ENCODE measurements at places on chromosomes 2 and 18. TPM values are rescaled to one million over a fixed set of nuclear protein-coding genes. Genes with fewer than 3 reads are reported as not detected.

- no peak for DNase-seq
Measured at GRCh38 chr2:128057334-128057733, 29.5 kb upstream of the SAP130 start.

DNA sequence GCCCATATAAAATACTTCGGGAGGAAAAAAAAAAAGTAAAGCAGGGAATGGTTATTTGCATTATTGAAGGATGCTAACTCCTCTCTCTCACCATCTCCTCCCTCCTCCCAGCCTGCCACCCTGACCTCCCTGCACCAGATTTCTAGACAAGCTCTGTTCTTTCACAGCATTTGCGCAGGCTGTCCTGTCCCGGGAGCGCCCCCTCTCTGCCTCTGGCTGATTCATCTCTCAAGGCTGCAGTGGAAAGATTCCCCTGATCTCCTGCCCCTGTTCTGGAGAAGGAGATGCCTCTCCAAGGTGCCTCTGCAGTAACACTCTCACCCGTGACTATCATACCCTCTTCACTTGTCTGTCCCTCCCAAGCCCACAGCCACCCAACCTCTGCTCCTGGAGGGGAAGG is 38.5 kb downstream of the COL4A4 start:
- no peak for DNase-seq

GRCh38 chr18:63368611-63369010 is 1.6 kb upstream of the KDSR start:
- DNase-seq = no peak

GRCh38 chr2:28187186-28187585 is 205.5 kb upstream of the FOSL2 start:
- DNase-seq = no peak

- no peak for DNase-seq
Measured at GRCh38 chr2:85409845-85410583, at the start of gene CAPG. Gene CAPG (minus strand): TSS chr2:85410366. CDS start chr2:85402145, 8,221 bp downstream.

Gene PLGLB2
- polyA plus RNA-seq = 1.1 TPM

Gene CDKL4
- 1.1 TPM for polyA plus RNA-seq

Gene SCN9A
- 15.4 TPM for polyA plus RNA-seq

Gene TEX44
- not detected for polyA plus RNA-seq
